NCI-H1048 (cell line): ENCODE measurements at places on chromosomes 2 and 18.

- DNase-seq, result no peak
These were observed 17.2 kb downstream of the MBP start for GRCh38 chr18:77115192-77115953.

DNA sequence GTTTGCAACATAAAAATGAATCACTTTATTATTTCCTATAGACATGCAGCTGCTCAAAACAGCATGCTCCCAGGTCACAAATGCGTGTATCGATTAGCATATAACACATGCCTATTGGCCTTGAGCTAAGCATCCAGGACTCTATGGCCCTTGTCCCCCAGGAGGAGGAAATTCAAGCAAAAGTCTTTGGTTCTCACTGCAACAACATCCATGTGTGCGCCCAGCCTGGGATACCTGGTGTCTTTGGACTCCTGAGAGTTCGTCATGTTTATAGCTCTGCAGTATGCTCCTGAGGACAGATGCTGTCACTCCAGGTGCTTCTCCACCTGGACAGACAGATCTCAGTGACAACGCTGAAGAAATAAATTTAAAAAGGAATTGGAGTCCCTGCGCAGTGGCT, 284.6 kb downstream of the PHLPP1 start:
- DNase-seq, result no peak

- no peak for DNase-seq
These were observed 158.3 kb downstream of the ANTXR1 start for GRCh38 chr2:69171116-69171896.

- no peak for DNase-seq
These were observed 227.3 kb downstream of the LOXHD1 start for GRCh38 chr18:46429649-46430224.

DNA sequence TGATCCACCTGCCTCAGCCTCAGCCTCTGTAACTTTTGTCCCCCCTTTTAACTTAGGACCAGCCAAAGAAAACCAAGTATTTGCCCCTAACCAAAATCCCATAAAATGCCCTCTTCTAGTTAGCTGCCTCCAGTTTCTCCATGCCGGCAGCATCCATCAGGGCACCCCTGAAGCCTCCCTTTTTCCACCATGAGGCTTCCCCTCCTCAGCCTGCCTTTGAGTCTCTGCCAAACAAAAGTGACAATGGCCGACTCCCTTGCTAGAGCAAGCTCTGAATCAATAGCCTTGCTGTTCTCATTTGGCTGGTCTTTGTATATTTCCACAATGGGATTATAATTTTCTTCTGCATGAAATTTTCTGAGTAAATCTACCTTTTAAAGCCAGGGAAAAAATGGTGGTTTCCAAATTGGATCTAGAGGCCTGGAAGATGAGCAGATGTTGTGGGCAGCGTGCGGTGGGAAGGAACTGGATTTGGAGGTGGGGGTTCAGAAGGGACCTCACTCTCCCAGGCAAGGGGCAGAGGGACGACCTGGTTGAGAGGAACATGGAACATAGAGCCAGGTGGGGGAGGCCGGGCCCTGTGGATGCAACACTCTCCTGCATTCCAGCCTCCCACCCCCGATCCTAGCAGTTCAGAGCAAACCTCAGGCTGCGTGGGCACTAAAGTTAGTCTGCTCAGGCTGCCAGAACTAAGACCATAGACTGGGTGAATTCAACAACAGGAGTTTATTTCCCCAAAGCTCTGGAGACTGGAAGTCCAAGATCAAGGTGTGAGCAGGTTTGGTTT, 80.6 kb downstream of the HS6ST1 start:
- DNase-seq, result no peak

DNA sequence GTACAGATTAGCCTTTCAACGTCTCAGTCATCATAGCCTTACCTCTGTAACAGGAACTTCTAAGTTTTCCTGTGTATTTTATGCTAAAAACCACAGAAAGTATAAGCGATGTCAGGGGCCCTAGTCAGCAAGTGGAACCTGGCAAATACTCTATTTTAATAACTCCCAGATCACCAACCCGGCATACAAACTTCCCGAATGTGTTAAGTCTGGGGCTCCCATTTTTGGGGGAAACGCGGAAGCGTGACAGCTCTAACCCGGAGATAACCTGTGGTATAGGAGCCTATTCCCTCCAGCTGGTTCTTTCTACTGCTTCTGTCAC, 574 bp downstream of the NIFK start:
- DNase-seq, result no peak

DNA sequence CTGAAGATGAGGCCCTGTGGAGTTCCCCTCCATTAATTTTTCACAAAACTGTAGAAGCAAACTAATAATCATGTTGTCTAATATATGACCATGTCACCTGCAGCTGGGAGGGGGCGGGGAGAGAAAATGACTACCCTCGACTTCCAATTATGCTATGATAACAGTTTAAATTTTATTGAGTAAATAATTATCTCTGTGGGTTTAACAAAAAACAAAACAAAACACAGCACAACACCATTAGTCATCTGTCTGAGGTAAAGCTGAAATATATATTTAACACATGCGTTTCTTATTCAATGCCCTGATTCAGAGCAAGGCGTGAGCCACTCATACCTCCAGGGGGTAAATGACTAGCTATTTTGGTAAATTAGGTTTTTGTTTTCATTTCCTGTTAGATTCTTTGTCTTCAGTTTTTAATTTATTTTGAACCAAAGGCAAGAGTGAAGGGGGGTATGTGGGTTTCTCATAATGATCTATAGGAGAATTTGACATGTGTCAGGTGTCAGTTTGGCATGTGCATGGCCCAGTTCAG, 77.4 kb upstream of the ZCCHC2 start:
- DNase-seq, result no peak

DNA sequence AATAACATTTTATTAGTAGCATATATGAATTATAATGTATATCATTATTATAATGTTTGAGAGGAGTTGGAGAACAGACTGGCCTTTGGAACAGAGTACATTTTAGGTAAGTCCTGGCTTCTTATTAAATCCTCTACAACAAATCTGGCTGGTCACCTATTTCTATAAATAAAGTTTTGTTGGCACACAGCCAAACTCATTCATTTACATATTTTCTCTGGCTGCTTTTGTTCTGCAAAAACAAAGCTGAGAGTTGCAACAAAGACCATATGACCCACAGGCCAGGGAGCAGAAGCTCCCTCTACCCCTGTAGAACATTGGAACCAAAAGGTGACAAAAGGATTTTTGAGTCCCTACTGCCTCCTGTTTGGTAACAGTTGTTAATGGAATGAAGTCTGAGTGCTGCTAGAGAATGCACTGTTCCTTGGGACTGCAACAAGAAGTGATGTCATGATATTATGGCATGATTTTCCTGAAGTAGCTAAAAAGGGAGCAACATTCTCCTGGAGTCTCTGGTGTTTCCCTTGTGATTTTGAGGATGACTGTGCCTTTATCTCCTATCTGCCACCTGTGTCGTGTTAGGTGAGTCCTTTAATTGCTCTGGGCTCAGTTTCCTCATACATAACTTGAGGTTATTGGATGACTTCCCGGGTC, 22.0 kb upstream of the SP9 start:
- DNase-seq, result no peak

DNA sequence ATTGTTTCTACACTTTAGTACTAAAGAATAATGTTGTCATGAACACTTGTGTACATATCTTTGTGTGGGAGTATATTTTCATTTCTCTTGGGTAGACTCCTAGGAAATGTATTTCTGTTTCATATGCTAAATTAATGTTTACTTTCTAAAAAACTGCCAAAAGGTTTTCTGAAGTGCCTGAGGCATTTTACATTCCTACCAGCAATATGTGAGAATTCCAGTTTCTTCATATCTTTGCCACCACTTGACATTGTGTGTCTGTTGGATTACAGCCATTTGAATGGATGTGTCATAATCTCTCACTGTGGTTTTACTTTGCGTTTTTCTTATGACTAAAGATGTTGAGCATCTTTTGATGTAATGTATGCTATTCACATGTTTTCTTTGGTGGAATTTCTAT, 428.2 kb upstream of the KCNH7 start:
- no peak for DNase-seq

DNA sequence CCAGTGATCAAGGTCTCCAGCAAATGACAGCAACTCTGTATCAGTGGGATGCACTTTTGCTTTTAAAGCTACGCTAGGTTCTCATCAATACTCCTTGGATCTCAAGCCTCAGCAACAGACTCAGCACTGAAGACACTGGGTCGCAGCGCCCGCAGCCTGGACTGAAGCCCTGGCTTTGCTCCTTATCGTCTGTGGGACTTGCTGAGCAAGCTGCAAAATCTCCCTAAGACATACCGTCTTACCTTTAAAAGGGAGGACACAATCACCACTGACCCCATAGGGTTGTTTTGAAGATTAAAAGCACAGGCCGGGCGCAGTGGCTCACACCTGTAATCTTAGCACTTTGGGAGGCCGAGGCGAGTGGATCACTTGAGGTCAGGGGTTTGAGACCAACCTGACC, 8.1 kb downstream of the CYB5A start:
- DNase-seq, result no peak

- DNase-seq, result no peak
These were observed 84.1 kb downstream of the HS6ST1 start for GRCh38 chr2:128234613-128235012.

DNA sequence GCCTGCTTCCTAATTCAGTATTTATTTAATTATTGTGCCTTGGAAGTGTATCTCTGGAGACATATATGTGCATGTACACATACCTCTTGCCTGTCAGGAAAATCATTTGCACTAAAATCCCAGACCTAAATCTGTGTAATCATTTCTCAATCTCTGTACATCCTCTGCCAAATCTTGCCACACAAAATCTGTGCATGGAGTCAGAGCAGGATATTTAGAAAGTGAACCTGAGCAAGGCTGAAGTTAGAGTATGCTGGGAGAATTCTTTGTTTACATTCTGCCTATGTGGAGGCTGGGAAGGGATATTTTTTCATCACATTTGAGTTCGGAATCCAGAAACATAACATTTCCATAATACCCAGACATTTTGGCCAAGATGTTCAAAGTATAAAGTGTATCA, 9.3 kb downstream of the XRCC5 start:
- no peak for DNase-seq

DNA sequence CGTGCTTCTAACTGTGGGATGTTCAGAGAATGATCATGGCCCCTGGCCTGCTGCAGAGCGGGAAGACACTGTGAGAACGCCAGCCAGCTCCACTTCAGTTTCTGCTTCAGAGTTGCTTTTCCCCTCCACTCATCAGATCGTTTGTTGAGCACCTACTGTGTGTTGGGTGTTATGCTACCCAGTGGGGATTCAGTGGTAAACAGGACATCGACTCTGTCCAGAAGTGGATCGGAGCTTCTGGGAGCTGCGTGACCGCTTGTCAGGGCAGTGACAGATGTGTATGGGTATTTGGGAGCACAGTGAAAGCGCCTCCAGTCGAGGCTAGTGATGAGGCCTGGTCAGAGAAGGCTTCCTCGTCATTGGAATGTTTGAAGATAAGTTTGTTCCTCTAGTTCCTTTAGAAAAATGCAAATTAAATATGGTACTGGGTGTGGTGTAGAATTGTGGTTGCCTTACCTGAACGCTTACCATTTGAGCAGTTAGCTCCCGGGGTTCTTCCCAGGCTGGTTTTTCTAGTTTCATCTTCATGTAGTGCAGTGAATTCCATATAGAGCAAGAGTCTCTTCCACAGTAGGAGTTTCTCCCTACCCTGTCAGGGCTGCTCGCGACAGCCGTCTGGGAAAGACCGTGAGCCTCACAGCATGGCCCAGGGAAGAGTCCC, 2.8 kb downstream of the RAB12 start:
- DNase-seq, result no peak

- DNase-seq, result no peak
These were observed 9.6 kb downstream of the SERPINB2 start for GRCh38 chr18:63897072-63897471.
